Esophagus mucosa (tissue), 1 donor: ENCODE measurements at places on chromosomes 12 and 14.

DNA sequence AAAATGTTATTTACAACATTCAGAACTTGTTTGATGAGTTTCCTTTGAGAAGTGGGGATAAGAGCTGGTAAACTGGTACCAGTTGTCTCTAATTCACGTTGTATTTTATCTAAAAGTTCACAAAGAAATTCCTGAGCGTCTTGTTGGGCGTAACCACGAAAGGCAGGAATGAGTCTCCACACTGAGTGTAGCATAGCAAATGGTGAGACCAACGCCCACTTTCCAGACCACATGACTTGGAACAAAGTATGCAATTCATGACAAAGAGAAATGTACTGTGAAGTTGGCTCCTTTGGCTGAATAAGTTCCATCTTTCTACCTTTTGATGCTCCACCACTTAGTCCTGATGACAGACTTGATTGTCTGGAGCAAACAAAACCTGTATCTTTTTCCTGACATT is 18.4 kb downstream of the USP44 start:
- peak; percentile 59 for ATAC-seq

DNA sequence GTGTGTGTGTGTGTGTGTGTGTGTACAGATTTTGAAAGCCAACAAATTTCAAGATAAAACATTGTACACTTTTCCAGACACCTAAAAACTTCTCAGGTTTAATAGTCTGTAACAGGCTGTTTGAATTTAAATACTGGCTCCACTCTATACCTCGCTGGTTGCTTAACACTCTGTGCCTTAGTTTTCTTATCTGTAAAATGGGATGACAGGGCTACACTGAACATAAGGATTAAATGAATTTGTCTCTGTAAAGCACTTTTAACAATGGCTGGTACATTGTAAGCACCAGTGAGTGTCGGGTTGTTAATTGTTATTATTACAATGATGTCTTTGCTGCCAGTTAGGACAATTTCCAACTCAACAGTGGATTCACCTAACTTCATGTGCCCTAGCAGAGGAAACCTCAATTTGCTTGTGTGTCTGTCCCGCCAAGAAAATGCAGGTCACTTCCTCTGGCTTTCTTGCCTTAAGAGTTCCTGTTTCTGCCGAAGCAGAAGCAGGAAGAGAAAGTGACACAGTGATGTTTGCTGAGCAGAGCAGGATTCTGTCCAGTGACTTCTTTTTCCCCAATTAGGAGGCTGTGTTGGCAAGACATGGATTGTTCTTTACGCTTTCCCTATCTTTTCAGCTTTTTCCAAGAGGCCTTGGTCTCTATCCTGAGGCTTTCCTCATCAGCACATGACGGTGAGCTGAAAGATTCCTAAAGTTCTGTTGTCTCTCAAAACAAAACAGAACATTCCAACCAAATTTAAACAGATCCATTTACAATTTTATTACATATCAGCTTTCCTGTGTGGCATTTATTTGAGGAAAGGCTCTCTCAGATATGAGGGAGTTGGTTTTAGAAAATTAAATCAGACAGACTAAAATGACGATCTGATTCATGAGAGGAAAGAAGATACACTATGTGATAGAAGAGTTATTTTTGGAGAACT is 154.1 kb upstream of the ATP2B1 start:
- peak; percentile 61 for ATAC-seq

DNA sequence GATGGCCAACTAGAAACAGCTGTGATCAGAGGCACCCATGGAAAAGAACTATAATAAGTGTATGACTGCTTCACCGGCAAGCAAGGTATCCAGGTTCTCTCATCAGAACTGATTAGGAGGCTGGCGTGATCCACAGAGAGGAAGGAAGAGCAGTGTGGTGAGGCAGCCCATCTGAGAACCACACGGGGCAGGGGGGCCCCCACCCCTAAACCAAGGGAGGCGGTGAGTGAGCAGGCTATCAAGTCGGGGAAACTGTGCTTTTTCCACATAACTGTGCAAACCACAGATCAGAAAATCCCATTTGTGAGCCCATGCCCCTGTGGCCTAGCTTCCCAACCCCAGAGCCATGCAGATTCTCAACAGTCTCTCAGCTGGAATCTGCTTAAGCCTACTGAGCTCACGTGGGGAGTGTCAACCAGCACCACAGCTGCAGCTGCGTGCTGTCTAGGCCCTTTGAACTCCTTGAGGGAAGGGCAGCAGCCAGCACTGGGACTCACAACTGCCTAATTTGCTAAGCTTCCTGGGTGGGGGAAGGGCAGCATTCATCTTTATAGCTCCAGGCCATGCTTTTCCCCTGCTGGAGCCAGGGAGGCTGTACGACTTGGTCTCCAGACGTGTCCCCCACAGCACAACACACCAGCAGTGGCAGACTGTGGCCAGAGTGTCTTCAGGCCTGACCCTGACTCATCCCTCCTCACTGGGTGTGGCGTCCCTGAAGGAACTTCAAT is 444.4 kb upstream of the ATP2B1 start:
- no peak for ATAC-seq

DNA sequence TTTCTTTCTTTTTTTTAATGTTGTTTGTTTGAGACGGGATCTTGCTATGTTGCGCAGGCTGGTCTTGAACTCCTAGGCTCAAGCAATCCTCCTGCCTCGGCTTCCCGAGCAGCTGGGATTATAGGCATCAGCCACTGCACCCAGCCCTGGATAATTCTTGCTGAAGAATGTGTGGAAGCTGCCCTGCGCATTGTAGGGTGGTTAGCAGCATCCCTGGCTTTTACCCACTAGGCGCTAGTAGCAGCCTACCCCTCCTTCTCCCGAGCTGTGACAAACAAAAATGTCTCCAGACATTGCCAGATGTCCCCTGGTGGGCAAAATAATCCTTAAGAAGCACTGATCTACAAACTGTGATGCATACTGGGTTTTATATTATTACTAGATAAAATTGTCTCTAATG is 6.6 kb downstream of the DCAF4 start:
- no peak for ATAC-seq

- peak; percentile 24 for ATAC-seq
These were observed 4.4 kb upstream of the SHMT2 start for GRCh38 chr12:57224973-57225679.

DNA sequence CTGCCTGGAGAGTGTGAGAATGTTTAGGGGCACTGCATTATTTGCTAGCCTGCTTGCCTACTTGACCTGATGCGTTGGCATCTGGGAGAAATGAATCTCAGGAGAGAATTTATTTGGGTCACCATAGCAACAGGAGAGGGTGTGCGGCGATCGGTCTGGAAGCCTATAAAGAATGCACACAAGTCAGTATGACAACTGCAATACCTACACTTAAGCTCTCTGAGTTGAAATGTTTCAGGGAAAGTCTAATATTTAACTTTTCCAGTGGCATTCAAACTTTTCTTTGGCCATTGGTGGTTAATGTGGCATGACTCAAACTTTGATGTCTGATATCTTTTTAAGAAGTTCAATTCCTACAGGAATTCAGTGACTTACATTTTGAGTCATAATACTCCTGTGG is 205.1 kb downstream of the NEDD1 start:
- no peak for ATAC-seq

GRCh38 chr12:66800046-66800445 is 121.2 kb upstream of the GRIP1 start:
- ATAC-seq: no peak

DNA sequence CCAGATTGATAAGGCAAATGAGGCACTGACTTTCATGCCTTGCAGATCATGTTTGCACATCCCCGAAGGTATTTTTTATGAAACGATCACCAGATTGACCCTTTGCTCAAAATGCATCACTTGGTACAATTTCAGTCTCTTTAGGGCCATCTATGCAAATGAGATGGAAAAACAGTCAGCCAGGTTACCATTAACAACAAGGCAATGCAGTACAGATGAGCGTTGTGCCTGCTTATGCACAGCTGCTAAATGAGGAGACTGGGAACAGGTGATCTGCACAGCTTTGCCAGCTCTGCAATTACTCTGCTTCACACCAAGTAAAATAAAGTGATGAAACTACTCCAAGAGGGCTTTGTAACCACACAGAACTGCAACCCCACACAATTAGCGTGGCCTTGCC is 26.1 kb upstream of the PLEKHG7 start:
- ATAC-seq: no peak

GRCh38 chr12:19248929-19249602 is 119.5 kb downstream of the PLEKHA5 start:
- peak; percentile 48 for ATAC-seq

- no peak for ATAC-seq
These were observed 17.0 kb upstream of the TSPAN8 start for GRCh38 chr12:71174825-71175224.

GRCh38 chr14:58633831-58634230 is 3.9 kb upstream of the DACT1 start:
- no peak for ATAC-seq
